Activated CD4-positive, alpha-beta T cell treated with anti-CD3 and anti-CD28 coated beads, Interleukin-2, amount 50 U/mL, for 48 hours (primary cell): ENCODE measurements at places on chromosomes 6 and 20.

DNA sequence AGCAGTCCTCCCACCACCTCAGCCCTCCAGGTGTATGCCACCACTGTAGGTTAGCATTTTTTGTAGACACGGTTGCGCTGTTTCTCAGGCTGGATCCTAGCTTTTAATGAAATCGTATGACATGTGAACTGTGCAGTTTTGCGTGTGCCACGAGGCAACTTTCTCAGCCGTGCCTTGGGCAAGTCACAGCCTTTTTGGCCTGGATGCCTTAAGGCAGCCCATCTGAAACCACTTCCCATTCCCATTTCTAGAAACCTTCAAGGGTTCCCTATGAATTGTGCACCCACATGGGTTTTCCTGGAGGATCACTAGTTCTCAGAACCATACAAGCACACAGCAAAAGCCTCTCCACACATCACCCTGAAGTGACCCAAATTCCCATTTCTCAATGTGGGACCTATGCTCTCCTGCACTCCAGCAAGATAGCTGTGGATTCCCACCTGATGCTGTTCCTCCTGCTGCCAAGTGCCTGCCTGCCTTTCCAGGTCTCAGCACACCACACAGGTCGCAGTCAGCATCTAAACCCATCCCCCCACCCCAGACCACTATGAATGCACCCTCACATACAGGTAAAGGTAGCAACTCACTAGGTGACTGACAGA, 28.9 kb downstream of the SNX5 start:
- DNase-seq: no peak

GRCh38 chr6:154257067-154257466, 99.5 kb downstream of the IPCEF1 start:
- no peak for DNase-seq

DNA sequence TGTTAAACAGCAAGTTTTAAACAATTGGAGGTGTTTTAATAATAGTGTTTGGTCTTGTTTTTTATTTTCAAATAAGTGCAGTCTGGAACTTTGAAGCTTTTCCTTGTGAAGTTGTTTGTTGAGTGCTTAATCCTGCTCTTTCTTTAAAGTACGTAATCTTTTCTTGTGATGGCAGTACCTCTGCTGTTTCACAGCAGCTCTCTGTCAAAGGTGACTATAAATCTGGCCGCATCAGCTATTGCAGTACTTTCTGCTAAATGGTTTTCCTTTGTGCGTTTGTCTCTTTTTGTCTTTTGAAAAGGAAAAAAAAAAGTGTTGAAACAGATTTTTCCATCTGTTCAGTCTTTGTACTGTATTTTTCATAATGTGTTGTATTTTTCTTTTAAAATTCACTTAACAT, 12.7 kb downstream of the STXBP5 start:
- no peak for DNase-seq

- no peak for DNase-seq
These were observed 164.2 kb downstream of the OGFRL1 start for GRCh38 chr6:71452697-71453370.

DNA sequence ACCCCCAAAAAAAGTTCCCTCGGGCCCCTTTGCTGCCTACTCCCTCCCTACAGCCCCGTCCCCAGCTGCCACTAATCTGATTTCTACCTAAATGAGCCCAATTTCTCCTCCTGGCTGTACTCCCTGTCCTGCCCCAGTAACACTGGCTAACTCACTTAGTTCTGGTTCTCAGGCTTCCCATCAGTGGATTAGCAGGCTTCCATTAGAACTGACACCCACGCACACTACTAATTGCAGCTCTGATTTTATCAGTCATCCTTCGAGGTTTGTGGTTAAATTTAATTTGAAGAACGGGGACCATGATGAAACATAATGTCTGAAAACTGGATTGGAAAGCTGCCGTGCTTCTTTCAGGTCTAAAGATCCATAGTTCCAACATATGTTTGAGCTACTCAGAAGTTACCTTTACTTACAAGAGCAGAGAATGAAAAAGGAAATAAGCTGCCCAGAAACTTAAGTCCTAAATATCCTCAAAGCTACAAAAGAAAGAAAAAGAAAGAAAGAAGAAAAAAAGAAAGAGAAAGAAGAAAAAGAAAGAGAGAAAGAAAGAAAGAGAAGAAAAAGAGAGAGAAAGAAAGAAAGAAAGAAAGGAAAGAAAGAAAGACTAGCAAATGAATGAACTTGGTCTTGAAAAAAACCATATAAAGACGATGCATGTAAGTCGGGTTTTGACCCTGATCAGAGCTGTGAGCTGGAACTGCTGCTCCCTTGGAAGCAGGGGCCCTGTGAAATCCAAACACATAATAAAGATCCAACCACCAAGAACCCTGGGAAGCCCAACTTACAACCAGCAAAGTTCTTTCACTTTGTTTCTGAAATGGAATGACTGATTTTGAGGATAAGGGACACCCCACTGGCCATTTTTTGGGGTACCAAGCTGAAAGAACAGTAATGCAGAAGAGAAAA, 51.7 kb downstream of the CNKSR3 start:
- DNase-seq: no peak

DNA sequence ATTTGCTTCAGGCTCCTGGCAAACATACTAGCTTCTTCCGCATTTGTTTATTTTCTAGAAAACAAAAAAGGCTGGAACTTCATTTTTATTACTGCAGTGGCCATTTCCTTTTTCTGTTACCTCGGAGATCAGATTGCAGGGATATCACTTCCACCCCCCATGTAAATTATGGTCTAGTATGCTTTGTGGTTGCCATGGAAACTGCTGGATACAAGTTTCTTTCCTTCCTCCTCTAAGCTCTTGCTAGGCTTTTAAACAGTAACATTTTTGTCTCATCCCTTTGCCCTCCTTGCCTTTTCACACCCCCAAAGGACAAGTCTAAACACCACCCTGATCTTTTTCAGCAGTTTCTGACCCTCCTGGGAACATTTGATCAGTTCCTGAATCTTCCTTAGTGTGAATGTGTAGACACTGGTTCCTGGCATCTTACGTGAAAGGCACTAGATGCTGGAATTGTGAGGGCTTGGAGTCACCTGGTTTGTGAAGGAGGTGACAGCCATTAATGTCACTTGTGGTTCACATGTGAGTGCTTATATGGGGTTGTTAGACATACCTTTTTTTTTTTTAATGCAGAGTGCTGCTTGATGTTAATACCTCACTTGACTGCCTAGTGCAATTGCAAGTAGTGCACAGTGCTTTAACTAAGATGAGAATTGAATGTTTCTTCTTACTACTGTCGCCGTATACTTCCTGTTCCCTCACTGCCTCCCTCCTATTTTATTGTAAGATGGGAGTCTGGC, 181.6 kb downstream of the JARID2 start:
- no peak for DNase-seq

DNA sequence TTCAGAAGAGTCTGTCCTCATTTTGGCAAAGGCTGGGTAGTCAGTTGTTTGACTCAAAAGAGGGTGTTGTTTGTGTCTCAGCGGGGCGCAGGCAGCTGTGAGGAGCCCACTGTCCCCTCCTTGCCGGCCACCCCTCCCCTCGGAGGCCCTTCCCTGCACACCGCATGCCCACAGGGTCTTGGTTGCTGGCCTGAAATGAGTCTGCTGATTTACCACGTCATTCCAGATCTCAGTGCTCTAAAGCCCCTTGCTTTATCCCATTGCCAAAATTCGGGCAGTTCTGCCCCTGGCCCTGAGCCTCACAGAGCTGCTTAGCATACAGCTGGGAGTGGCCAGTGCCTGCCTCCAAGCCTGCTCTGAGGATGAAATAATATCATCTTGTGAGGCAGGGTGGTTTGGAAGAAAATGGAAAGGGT, 220.7 kb downstream of the UST start:
- no peak for DNase-seq

- DNase-seq: no peak
These were observed 956.6 kb downstream of the KIF16B start for GRCh38 chr20:15616626-15617025.

- DNase-seq: no peak
These were observed 1.3 kb downstream of the KCNQ2 start for GRCh38 chr20:63471002-63471716.

- no peak for DNase-seq
These were observed 214.3 kb upstream of the PLCB4 start for GRCh38 chr20:8854571-8854970.

DNA sequence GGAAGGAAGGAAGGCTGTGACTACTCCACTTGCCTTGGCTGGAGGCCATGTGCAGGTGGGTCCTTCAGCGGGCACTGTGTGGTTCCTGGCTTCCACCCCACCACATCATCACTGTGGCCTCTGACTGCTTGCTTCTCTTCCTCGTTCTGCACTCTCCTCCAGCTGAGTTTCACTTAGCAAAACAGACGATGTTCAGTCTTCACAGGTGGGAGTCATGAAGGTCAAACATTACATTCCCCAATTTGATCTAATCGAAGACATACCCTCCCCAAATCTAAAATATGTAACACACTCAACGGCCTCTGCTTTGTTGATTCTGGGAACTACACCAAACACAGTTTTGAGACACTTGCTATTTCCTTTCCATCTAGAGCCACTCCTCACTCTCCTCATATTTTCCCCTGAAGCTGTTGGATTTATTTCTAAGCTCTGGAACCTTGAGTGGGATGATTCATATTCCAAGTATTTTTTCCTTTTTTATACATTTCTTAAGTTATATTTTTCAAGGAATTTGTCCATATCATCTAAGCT, 132.5 kb upstream of the FOXA2 start:
- no peak for DNase-seq

DNA sequence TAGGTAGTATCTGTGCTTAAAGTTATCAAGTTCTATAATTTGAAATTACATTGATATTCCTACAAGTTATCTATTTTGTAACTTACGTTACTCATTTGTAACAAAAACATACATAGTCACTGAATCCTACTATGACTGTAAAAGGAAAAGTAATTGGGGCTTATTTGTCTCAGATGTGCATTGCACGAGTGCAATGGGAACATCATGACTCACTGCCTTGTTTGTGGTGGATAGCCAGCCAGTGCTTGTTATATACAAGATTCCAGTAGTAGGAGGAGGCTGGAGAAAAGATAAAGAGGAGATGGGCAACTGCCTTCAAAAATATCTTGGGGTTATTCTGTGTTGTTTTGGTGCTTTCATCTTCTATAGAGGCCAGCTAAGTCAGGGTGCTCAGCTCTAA, 164.1 kb downstream of the RNF144B start:
- DNase-seq: no peak

- DNase-seq: no peak
These were observed 372 bp downstream of the KIAA0408 start for GRCh38 chr6:127458817-127459216.

DNA sequence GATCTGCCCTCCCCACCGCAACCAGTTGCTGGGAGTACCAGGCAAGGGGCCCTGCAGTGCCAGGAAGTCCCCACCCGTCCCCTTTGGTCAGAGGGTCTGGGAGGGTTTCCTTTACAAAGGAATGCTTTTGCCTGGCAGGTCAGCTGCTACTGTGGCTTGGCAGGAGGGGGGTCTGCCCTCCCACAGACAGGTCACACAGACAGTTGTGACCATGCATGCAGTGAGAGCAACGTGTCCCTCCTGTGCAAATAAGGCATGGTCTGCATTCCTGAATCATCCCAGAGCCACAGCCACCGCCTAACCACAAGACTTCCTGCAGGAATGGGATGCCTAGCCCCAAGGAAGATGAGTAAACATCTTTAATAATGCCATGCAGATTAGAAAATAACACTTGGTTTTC, 439 bp upstream of the F13A1 start:
- DNase-seq: no peak

- DNase-seq: no peak
These were observed 106.7 kb upstream of the GGTLC1 start for GRCh38 chr20:24095303-24095702.

DNA sequence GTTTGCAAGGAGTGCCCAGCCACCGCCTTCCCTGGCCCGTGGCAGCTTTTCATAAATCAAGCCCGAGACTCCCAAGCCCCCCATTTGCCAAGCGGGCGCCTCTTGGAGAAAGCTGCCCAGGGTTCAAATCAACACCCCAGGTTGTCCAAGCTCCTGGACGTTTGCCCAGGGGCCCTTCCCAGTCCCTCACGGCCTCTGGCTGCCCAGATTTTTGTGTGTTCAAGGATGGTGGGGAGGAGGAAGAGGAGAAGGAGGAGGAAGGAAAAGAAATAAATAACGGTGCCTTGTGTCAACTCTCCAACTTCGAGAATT, 20.6 kb upstream of the NFATC2 start:
- no peak for DNase-seq
